SJCRH30 (cell line): ENCODE measurements at places on chromosomes 16 and 17. TPM values are rescaled to one million over a fixed set of nuclear protein-coding genes. Genes with fewer than 3 reads are reported as not detected.
A peak's percentile ranks its signal among the peaks of the same experiment; 100 is the strongest.

Gene MLKL
- not detected in 2 replicates for total RNA-seq

Gene KIF18B
- 31.0 and 36.3 TPM in 2 replicates for total RNA-seq

- no peak for DNase-seq
Observed at GRCh38 chr17:41013181-41013580, 4.3 kb upstream of the KRTAP3-1 start.

DNA sequence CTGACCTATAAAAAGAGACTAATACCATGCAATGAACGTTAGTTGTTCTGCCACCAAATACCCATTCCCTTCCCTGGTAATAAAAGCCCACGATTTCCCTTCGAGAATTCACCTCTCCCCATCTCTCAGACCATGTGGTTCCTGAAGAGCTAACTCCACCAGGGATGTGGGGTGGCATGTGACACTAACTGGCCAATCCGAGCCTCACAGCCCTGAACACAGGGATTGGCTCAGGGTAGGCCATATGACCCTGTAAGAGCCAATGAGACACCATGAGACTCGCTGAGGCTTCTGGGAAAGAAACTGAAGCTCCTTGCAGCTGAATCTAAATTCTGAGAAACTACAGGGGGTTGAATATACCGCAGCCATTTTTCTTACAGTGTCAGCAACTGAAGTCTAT is 21.1 kb downstream of the HELZ start:
- peak; percentile 23 for DNase-seq

Gene ANKS3
- 10.0 and 10.9 TPM in 2 replicates for total RNA-seq

Gene CLEC19A
- total RNA-seq: not detected in 2 replicates

GRCh38 chr16:15521758-15522509 is 87.5 kb downstream of the BMERB1 start:
- DNase-seq: peak; percentile 51

GRCh38 chr16:23174622-23175021 is 7.9 kb upstream of the SCNN1G start:
- no peak for DNase-seq
